ENCODE measurements at places on chromosomes 13 and 19.

- DNase-seq, result no peak
These were observed 158.4 kb downstream of the MYO16 start for GRCh38 chr13:108787700-108788414.

GRCh38 chr19:27746691-27747380 is 1466.1 kb downstream of the UQCRFS1 start:
- peak; percentile 4 for DNase-seq

DNA sequence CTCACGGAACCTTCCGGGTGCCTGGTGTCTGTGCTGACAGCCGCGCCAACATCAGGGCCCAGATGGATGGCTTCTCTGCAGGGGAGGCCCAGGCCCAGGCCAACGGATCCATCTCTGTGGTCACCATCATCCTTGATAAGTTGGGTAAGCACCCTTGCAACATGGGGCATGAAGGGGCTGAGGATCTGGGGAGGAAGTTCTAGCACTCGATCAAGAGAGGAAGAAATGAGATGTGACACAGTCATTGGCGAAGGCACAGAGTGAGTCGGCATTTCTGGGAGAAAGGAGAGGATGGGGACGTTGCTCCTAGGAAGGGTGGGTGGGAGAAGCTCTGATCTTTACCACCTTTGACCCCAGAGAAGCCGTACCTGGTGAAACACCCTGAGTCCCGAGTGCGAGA is 4.4 kb downstream of the CILP2 start:
- no peak for DNase-seq

- no peak for DNase-seq
These were observed 5.7 kb upstream of the NUP58 start for GRCh38 chr13:25295701-25296100.

GRCh38 chr13:28440774-28441504 is 54.0 kb downstream of the FLT1 start:
- DNase-seq, result no peak

- no peak for DNase-seq
These were observed 4.1 kb upstream of the NANOS3 start for GRCh38 chr19:13872695-13873389.

- no peak for DNase-seq
These were observed 122.7 kb downstream of the CYSLTR2 start for GRCh38 chr13:48776401-48776800.

GRCh38 chr19:49988433-49988832 is 27.5 kb upstream of the SIGLEC11 start:
- peak; percentile 65 for DNase-seq

DNA sequence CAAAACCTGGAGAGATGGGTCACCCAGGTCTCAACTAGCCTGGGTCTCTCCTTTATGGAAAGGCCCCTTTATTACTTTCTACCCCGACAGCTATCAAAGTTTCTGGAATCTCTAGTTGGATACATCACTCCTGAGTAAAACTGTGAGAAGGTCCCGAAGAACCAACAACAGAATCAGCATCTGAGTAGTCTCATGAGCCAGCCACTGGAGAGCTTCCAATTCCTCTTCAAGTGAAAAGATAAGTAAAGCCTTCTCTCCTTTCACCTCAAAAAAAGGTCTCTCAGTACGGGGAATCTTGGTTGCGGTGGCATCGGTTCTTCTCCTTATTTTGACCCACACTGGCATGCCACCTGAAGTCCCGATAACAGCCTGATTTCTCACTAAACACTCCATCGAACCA is at the start of gene ERVV-1:
Gene ERVV-1 (plus strand): TSS at position 301 of the 400 bp plus-strand sequence. CDS start 170 bp downstream, outside the sequence.
- no peak for DNase-seq

GRCh38 chr13:45807520-45808099 is 43.9 kb downstream of the SIAH3 start:
- DNase-seq, result peak; percentile 78

DNA sequence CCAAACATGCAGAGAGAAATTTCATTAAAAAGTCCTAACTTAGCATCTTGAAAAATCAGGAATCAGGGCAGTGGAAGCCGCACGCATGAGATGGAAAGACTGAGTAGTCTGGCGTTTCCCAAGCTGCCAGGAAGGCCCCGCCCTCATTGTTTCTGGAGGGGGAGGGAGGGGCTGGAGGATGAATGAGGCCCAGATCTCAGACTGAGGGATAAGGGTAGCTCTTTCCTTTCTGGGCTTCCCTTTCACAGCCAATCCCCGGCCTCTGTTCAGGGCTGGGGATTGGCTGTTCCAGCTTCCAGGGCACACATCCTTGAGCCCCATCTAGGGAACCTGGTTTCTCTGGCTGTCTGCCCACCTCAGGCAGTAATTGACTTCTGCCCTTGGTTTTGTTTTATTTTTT is 7.3 kb downstream of the C19orf53 start:
- peak; percentile 72 for DNase-seq

DNA sequence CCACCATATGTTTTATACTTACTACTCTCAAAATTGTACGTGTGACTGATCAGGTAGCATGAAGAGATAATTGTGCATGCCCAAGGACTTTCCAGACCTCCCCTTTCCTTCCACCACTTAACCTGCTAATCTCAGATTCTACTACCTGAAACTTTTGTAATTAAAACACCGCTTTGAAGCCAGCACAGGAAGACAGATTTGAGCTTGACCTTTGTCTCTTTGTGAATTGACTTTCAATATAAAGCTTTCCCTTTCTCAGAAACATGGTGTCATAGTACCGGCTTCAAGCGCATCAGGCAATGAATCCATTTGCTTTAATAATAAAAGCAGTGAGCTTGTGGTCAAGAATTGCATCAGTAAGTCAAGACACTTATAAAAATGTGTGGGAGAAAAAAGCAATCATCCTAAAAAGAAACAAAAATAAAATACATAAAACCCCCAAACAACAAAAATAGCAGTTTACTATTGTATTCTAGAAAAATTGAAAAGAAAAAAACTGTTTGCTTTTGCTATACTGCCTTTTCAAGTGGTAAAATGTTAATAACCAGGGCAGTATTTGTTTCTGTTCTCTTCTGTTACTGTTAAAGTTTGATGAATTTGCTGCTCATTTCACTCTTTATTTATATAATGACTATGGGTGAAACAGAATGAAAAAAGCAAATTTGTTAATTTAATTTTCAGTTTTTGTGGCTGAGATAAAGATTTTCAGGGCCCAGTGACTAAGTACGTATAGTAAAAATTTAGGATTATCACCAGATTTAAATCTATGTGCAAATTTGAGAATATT is 2075.3 kb downstream of the PCDH9 start:
- DNase-seq, result no peak

DNA sequence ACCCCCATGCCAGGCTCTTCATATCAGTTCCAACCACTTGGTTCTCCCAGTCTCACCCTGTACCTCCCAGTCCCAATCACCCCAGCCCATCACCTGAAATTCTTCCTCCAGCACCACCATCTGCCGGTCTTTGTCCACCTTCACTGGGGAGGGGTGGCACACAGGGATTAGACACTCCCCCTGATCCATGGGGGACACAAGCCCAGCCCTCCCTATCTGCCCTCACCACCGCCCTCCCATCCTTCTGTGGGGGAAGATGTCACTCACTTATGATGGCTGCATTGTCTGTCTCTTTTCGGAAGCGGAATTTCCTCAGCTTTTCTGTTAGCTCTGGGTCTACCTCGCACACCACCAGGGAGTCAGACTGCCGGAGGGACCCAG is 685 bp downstream of the GMFG start:
- no peak for DNase-seq

GRCh38 chr19:737591-738093 is 13.3 kb upstream of the MISP start:
- no peak for DNase-seq

GRCh38 chr19:48064509-48064908 is 20.6 kb upstream of the CABP5 start:
- DNase-seq, result no peak

DNA sequence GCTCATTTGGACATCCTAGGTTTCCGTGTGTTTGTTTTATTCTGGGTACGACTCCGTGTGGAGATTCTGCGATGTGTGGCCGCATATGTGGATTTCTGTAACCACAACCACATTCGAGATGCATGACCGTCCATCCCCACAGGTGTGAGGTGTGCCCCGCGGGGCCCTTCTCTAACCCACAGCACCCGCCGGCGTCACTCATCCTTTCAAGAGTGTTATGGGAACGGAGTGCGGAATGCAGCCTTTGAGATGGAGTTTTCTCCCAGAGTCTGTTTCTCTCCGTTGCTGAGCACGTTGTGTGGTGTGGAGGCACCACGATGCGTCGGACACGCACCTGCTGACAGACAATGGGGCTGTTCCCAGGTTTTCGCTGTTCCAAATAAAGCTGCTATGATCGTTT is 40.0 kb downstream of the C13orf46 start:
- DNase-seq, result no peak

DNA sequence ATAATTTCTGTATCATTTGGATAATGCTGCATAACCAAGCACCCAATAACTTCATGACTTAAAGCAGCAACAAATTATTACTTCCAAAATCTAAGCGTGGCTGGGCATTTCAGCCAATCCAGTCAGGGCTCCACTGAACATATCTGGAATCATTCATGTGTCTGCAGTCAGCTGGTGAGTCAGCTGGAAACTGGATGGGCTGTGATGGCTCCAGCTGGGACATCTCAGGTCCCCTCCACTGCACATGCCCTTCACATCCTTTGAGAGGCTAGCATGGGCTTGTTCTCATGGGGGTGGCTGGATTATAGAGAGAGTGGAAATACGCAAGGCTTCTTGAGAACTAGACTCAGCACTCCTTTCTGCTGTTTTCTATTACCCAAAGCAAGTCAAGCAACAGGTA is 961.9 kb downstream of the DIAPH3 start:
- no peak for DNase-seq

- no peak for DNase-seq
These were observed 118.7 kb upstream of the SOX1 start for GRCh38 chr13:111948281-111948680.

DNA sequence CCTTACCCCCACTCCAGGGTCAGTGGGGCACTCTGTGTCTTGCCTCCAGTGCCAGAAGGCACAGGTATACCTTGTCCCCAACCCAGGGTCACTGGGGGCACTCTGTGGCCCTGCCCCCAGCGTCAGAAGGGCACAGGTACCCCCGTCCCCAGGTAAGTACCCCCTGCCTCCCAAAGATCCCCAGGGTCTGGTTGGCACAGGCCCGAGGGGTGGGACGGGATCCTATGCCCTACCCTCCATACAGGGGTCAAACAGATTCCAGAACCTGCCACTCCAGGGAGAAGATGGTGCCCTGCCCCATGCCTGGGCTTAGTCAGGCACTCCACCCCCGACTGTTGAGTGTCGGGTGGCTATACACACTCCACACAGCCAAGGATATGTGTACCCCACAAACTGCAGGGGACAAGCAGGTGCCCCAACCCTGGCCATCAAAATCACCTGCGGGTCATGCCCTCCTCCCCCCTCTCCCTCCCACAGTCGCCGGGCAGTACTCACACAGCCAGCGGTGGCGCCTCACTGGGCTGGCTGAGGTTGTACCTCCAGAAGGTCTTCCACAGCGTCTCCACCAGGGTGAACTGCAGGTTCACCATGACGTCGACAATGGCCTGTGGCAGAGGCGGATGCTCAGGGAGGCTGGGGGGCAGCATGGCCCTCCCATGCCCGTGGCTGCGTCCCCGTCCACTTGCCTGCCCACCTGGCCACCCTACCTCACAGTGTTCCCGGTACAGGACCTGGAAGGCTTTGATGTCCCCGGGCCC is 13.8 kb downstream of the DCAF15 start:
- DNase-seq, result no peak

- no peak for DNase-seq
These were observed 10.2 kb downstream of the COLGALT1 start for GRCh38 chr19:17565611-17566010.

GRCh38 chr13:49938314-49938713 is 2.2 kb upstream of the SPRYD7 start:
- DNase-seq, result no peak

DNA sequence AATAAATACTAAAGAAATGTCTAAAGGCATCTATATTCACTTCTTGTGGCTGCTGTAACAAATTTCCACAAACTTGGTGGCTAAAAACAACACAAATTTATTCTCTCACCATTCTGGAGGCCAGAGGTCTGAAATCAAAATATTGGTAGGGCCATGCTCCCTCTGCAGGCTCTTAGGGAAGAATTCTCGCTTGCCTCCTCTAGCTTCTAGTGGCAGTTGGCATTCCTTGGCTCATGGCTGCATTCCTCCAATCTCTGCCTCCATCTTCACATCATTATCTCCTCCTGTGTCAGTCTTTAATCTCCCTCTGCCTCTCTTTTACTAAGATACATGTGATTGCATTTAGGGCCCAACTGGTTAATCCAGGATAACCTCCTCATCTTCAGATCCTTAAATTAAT is 54.1 kb upstream of the RFXAP start:
- DNase-seq, result no peak

DNA sequence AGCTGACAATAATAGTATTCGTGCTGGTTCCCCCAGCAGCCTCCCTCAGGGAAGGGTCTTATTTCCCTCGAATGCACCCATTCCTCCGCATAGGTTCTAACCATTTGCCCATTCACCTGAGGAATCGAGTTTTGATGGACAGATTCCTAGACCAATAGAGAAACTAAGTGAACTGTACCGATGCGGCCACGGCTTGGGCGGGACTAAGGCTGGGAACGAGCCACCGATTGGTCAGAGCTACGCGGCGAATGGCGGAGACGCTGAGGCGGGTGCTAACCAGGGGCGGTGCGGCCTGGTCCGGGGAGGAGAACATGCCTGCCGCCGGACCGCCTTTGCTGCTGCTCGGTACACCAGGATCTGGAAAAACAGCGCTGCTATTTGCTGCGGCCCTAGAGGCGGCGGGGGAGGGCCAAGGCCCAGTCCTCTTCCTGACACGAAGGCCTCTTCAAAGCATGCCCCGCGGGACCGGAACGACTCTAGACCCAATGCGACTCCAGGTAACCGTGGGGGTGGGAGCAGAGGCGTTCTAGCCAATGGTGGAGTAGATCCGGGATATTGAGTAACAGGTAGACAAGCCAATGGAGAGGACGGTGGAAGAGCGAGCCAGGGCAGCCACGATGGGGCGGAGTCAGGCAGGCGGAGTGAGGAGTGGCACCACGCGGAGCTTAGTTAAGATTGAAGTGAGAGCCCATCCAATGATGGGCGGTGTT is at the start of gene SWSAP1:
Gene SWSAP1 (plus strand): TSS at position 234 of the 710 bp plus-strand sequence. CDS start 15 bp downstream, at position 249.
- peak; percentile 98 for DNase-seq

DNA sequence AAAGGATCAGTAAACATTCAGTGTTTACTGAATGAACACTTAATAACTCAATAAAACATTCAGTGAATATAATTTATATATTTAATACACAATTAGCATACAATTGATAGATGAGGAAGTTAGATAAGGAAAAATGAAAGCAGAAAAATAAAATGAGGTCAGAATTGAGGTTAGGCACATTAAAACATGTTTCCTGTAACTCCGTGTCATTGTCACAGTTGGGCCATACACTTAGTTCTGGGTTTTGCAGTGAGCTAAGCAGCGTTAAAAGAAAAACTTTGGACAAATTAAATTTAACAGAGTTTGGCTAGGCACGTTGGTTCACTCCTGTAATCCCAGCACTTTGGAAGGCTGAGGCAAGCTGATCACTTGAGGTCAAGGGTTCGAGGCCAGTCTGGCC is 71.4 kb downstream of the MIPEP start:
- DNase-seq, result no peak
